ENCODE measurements at places on chromosomes 3 and 15.

DNA sequence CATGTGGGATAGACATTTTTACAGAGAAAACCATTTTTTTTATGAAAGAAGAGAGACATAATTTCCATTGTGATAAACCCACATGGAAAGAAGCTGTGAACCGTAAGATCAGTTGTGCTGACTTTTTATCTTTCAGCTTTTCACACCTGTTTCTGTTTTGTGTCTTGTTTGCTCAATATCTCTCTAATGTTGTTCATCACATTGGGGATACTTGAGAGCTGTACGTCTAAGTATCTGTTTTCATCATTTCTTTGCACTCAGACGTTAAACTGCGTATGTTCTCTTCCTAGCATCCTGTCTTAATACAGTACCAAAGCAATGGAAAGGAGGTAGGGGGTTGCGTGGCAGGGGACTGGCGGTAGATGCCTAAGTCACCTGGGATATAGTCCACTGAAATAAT is 449.0 kb downstream of the NAALADL2 start:
- DNase-seq = no peak

DNA sequence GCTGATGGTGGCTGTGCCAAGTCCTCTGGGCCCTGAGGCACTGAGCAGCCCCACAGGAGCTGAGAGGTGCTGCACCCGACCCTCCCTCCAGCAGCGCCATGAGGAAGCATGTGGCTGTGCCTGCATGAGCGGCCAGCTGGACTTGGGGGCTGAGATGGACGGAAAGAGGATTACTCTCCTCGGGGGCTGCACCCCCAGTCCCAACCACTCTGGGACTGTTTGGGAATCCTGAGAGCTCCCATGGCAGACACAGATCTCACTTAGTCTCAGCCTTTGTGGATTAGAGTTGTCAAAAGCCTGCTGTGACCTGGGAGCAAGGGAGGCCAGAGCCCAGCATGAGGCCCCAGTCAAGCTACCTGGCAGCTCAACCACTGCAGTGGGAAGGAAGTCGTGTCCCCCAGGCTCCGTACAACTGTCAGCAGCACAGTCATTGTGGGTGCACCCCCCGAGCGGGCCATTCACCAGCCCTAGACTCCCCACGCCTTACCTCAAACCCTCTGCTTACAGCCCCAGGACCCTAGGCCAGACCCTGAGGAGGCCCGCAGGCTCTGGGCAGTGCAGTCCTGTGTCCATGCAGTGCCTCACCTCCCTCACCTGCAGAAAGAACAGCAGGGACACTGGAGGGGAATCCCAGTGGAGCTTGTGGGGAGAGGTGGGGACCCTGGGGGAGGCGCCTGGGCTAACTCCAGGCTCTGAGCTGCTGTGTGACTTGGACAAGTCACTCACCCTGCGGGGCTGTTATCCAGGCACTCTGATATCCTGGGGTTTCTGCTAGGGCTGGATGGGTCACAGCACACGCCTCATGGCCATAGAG is 17.1 kb downstream of the PRR23E start:
- DNase-seq = no peak

DNA sequence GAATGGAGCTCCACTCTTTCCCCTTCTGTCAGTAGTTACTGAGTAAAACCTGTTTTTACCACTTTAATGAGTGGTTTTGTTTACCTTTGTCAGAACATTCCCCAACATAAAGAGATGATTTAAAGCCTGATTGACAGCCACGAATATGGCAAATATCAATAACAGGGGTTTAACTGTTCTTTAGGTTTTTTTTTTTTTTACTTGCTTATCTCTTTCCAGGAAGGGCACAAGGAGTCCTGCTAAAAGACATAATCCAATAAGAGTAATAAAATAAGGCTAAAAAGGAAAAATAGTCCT is 11.5 kb upstream of the UBE2Q2 start:
- DNase-seq = no peak

- DNase-seq = no peak
Measured at GRCh38 chr15:71775856-71776255, 34.5 kb upstream of the NR2E3 start.

- DNase-seq = no peak
Measured at GRCh38 chr3:55947406-55947805, 460.3 kb upstream of the WNT5A start.

- no peak for DNase-seq
Measured at GRCh38 chr3:12884186-12884680, 42.9 kb upstream of the RPL32 start.

GRCh38 chr3:115108614-115109013 is 38.5 kb downstream of the ZBTB20 start:
- DNase-seq = no peak

DNA sequence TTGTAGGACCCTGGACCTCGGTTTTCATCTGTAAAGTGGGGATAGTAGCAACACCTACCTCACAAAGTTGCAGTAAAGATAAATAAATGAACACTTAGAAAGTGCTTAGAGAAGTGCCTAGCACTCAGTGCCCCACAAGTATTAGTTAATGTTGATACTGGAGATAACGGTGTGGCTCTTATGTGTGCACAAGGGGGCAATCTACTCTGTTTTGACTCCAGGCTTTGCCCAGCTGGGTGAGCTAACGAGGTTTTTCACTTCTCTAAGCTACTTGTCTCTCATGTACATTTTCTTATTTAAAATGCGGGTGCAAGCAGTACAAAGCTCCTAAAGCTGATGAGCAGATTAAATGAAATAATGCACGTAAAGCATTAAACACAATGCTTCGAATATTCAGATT is 193.5 kb upstream of the ICE2 start:
- no peak for DNase-seq

GRCh38 chr15:89761929-89762328 is 10.9 kb upstream of the MESP1 start:
- DNase-seq = no peak

DNA sequence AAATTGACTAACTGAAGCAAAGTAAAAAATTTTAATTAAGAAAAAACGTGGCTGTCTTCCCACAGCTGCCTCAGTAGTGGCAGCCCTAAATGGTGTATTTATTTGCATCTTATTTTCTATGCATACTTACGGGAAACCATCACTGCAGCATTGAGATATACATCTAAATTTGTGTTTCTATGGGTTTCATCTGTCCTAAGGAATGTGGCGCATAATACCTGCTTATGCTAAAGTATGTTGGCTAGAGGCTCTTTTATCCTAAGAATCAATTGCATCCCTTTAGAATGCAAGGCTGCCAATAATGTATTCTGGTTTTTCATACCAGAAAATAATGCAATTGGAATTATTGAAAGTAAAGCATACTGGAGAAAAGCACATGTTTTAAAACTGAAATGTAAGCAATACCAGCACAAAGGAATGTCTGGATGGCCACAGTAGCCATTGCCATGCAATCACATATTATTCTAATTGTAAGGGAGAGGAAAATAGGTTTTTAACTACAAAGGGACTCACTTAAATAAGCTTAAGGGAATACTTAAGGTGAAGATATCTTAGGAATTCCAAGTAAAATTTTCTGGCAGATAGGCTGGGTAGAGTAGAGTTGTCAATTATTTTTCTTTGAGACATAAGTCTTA is 834.5 kb upstream of the NECTIN3 start:
- DNase-seq = no peak

- DNase-seq = no peak
Measured at GRCh38 chr15:90348456-90348855, 3.6 kb upstream of the ZNF774 start.

- no peak for DNase-seq
Measured at GRCh38 chr15:87704276-87704675, 552.3 kb downstream of the NTRK3 start.

DNA sequence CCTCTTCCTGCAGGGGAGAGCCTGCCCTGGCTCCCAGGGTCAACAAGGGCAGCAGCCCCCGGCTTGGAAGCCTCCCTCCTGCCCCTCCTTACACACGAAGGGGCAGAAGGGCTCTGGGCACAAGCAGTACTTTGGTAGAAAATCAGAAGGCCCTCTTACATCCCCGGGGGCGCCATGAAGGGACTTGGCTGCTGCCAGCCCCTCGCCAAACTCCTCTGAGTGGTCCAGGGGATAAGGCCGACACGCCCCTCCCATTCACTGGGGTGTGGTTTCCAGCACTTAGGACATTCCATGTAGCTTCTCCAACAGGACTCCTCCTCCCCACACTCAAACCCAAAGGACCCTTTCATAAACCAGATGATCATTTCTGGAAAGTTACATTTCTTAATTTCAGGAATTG is 1.2 kb upstream of the ST8SIA2 start:
- no peak for DNase-seq

- DNase-seq = no peak
Measured at GRCh38 chr3:196079682-196080081, 2.2 kb downstream of the TFRC start.

- DNase-seq = no peak
Measured at GRCh38 chr15:63381301-63382204, at the start of gene CA12. TSS of gene CA12 (minus strand) at chr15:63381846. CDS start at chr15:63381720, 126 bp downstream.

DNA sequence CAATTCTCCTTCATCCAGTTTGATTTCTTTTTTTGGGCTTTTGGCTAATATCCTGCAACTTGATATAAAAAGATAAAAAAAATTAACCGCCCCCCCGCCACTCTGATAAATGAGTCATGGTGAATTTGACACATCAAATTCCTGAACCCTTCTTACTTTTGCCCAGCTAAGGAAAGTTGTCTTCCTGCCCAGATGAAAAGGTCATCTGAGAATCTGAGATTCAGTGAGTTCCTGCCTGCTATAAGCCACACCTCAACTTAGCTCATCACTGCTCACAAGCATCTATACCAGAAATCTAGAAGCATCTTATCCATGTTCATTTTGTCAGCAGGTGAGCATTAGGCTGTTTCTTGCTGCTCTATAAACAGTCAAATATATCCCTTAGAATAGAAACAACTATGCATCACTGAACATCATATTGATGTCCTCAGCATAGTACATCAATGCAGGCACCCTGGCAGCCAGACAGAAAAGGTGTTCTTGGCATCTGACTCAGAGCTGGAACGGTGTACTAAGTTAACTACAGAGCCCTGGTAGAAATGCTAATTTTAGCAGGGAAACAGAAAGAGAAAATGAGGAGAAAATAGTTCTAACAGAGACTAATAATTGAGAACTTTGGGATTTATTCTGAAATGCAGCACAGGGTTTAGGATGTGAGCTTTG is 77.1 kb downstream of the SEMA6D start:
- DNase-seq = no peak

- DNase-seq = no peak
Measured at GRCh38 chr3:171013822-171014748, 12.4 kb downstream of the SLC2A2 start.

DNA sequence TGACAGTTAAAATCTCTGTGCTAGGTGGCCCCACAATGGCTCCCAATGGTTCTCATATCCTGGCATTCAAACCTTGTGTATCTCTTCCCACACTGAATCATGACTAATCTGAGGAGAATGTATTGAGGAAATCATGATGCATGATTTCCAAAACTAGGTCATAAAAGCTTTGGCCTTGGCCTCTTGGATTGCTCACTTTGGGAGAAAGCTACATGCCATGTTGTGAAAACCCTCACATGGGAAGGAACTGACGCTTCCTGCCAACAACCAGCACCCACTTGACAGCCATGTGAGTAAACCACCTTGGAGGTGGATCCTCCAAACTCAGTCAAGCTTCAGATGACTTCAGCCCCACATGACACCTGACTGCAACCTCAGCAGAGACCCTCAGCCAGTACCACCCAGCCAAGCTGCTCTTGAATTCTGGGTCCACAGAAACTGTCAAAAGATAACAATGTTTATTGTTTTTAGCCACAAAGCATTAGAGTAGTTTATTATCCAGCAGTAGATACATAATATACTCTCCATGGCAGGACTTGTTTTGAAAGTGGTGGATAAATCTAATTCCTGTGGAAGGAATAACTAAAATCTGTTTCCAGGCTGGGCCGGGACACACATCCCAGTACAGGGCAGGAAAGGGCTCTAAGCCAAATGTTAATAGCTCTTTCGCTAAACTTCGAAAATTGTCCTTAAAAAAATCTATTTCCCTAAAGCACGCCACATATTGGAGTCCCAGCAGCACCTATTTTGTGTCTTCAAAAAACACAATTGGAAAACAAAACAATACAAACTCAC is 1.0 kb upstream of the ZNF620 start:
- DNase-seq = no peak

GRCh38 chr3:1783995-1784394 is 314.7 kb upstream of the CNTN4 start:
- DNase-seq = no peak

DNA sequence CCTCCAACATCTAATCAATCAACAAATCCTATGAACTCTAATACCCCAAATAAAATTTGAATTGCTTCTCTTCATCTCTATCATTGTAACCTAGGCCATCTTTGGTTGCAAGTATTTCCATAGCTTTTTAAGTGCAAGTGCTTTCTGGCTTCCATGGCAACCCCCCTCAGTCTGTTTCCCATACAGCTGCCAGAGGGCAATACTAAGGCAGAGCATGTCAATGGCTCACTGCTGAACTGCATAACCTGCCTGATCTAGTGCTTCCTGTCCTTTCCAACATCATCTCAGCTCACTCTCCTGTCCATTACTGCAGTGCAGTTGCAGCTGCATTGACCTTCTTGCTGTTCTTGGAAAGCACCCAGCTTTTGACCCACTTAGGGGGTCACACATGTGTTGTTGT is 198.4 kb downstream of the WNT5A start:
- DNase-seq = no peak

DNA sequence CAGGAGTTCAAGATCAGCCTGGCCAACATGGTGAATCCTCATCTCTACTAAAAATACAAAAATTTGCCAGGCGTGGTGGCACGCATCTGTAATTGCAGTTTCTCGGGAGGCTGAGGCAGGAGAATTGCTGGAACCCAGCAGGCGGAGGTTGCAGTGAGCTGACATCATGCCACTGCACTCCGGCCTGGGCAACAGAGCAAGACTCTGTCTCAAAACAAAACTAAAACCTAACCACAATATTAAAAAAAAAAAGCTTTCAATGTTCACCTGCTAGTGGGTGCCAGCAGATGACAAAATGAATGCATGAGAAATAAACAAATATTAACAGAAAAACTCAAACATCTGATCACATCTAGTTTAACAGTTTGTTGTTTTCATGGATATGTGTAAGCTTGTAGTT is 9.0 kb downstream of the SLC24A1 start:
- DNase-seq = no peak

Measured in T follicular helper cell (primary cell).